ENCODE measurements at places on chromosomes 6 and 20. TPM values are rescaled to one million over a fixed set of nuclear protein-coding genes. Genes with fewer than 3 reads are reported as not detected.

WASF1 gene
- 20.9 TPM for polyA plus RNA-seq

C6orf118 gene
- polyA plus RNA-seq, result not detected

PCIF1 gene
- 5.4 TPM for polyA plus RNA-seq

PPP2R5D gene
- polyA plus RNA-seq, result 59.9 TPM

HLA-DQB2 gene
- polyA plus RNA-seq, result not detected

FOXQ1 gene
- 4.2 TPM for polyA plus RNA-seq

OGFRL1 gene
- 5.6 TPM for polyA plus RNA-seq

MOXD1 gene
- 2.3 TPM for polyA plus RNA-seq

TTBK1 gene
- not detected for polyA plus RNA-seq

NKX2-4 gene
- not detected for polyA plus RNA-seq

PGC gene
- polyA plus RNA-seq, result not detected

GRCh38 chr20:43724383-43724782, 2.4 kb downstream of the GTSF1L start:
- H3K4me1 ChIP-seq, result no peaks in the 10 kb centered on the region
- H3K27me3 ChIP-seq, result peaks cover 3% of the 10 kb centered on the region
- H3K36me3 ChIP-seq, result no peaks in the 10 kb centered on the region
- H3K4me3 ChIP-seq, result no peak overlapping the region

DNA sequence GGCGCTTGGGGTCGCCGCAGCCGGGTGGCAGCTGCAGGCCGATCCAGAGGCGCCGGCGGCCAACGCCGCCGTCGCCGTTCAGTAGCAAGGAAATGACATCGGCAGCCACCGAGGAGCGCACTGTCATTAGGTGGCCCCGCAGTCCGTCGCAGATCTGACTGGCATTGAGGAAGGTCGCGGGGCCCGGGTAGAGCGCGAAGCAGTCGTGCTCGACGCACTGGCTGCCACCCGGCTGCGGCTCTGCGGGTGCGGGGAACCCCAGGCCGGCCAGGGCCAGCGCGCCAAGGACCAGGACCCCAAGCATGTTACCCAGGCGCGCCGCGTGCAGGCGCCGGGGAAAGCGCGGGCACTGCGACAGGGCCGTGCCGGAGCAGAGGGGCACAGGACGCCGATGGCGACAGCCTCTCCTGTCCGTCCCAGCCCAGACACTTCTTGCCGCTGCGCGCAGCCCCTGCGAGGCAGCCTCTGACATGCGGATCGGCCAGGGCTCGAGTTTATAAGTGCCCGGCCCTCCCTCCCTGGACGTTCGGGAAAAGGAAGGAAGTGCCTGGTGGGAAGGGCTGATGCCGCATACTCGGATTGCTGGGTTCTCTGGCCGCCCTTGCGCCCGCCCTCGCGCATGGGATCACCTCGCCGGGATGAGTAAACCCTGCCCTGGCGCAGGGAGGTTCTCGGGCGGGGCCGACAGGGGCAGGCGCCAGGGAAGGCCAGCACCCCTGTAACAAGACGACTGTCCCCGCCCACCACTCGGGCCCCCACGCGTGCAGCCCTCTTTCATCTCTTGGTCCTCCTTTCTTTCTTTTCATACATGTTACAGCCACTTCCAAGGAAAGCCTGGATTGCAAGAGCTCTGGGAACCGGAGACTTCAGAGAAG, at the start of gene THBD:
Gene THBD (minus strand): TSS at position 472 of the 875 bp plus-strand sequence. CDS start 168 bp downstream, at position 304.
- no peaks in the 10 kb centered on the region for H3K27me3 ChIP-seq
- peak within 1 kb of the TSS; percentile 72 for H3K4me3 ChIP-seq
- no peaks in the 10 kb centered on the region for H3K36me3 ChIP-seq
- peak; percentile 35 for DNase-seq
- peak within 1 kb of the TSS; percentile 64 for H3K27ac ChIP-seq
- H3K4me1 ChIP-seq, result peaks cover 19% of the 10 kb centered on the region

- no peak for DNase-seq
- H3K36me3 ChIP-seq, result no peaks in the 10 kb centered on the region
Measured at GRCh38 chr6:3789018-3789895, 37.7 kb upstream of the PXDC1 start.

DNA sequence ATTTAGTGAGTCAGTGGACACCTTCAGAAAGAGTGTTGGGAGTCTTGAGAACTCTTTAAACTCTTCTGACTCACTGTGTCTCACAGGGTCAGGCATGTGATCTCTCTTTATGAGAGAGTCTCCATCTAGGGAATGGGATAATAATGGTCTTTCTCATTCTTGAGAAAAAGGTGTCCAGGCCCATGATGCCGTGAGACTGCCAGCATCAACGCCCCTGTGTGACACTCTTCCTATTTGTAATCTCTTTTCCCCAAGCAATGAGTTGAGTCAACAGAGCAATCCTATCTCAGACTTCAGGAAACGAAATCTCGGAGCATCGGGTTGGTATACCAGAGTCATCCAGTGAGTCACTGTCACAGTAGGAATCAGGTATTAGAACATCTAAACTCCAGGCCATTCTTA, 82.3 kb upstream of the BMP2 start:
- H3K4me3 ChIP-seq, result no peak overlapping the region
- no peaks in the 10 kb centered on the region for H3K36me3 ChIP-seq
- DNase-seq, result no peak
- H3K27ac ChIP-seq, result peak overlapping the region; percentile 42

DNA sequence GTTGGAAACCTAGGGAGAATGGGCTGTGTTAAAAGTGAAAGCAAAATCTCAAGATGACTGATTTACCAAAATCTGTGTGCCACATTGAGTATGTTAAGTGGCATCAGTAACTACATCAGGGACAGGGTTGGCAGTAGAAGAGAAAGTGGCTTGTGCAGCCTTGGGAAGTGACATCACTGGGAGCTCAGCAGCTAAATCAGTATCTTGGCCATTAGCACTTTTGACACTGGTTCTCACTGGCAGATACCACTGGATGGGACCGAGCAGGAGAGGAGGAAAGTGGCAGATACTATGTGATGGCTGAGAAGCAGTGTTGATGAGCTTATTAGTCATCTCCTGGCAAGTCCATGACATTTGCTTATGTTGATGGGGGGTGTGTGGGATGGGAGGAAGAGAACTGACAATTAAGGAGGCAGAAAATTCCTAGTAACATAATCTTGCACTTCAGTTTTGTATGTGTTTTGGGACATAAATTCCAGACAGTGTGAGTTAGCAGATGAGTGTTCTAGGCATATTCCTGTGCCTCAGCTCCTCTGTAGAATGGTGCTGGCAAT, 322.2 kb downstream of the SOX4 start:
- no peak overlapping the region for H3K4me3 ChIP-seq
- no peaks in the 10 kb centered on the region for H3K36me3 ChIP-seq
- H3K4me1 ChIP-seq, result peaks cover 21% of the 10 kb centered on the region
- no peaks in the 10 kb centered on the region for H3K27me3 ChIP-seq
- no peak overlapping the region for H3K27ac ChIP-seq

DNA sequence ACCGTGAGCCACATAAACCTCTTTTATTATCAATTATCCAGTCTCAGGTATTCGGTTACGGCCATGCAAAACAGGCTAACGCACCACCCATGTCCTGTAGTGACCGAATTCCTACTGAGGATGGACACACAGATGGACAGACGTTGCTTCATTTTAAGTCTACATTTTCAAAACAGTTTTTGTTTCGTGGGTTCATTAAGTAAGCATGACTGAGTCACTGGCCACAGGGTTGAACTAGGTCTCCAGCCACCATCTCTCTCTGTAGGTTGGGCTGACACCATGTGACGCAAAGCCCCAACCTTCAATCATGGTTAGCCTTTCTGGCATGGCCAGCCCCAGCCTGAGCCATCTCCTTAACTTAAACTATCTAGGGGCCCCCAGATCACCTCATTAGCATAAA, 110.0 kb upstream of the SLC22A23 start:
- H3K27me3 ChIP-seq, result peaks cover 9% of the 10 kb centered on the region
- no peaks in the 10 kb centered on the region for H3K4me1 ChIP-seq
- H3K27ac ChIP-seq, result no peak overlapping the region
- no peak overlapping the region for H3K4me3 ChIP-seq

- DNase-seq, result no peak
- H3K27ac ChIP-seq, result no peak overlapping the region
- H3K4me3 ChIP-seq, result no peak overlapping the region
- no peaks in the 10 kb centered on the region for H3K36me3 ChIP-seq
- H3K27me3 ChIP-seq, result no peaks in the 10 kb centered on the region
Measured at GRCh38 chr6:108604156-108604555, 43.4 kb downstream of the FOXO3 start.

- H3K4me1 ChIP-seq, result peaks cover 21% of the 10 kb centered on the region
- no peaks in the 10 kb centered on the region for H3K27me3 ChIP-seq
- H3K4me3 ChIP-seq, result no peak overlapping the region
- H3K36me3 ChIP-seq, result no peaks in the 10 kb centered on the region
- H3K27ac ChIP-seq, result peak overlapping the region; percentile 82
Measured at GRCh38 chr20:460180-460579, 2.2 kb downstream of the TBC1D20 start.

- no peaks in the 10 kb centered on the region for H3K36me3 ChIP-seq
- no peaks in the 10 kb centered on the region for H3K4me1 ChIP-seq
- H3K27ac ChIP-seq, result no peak overlapping the region
- no peak for DNase-seq
Measured at GRCh38 chr6:66421570-66421969, 714.5 kb upstream of the EYS start.

DNA sequence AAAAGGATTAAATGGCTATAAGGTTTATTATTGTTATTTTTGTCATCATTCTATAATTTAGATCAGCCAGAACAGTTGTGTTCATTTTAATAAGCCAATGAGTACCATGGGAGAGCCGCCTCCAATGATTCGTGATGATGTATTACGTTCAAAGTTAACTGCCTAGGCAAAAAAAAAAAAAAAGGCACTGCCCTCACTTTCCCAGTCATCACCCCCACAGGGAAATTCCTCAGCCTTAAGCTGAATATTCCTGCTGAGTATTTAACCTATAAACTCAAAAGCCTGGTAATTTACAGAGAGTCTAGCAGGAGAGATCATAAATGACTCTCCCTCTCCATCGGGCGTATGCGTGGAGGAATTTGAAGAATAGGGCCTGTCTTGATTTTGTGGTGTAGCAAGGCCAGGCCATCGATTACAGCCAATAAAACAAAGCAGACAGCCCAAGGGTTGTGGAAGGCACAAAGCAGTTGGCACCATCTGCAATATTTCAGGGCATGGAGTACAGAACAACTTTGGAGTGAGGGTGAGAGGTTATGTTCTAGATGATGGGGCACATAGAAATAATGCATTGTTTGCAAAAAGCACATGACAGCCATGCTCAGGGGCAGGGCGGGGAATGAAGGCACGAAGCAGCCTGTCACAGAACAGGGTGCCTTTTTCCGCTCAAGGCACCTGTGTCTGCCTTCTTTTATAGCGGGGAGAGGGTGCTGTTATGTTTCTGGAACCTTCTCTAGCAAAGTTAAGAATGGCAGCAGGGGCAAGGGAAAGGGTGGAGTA, 138.2 kb upstream of the DTNBP1 start:
- no peaks in the 10 kb centered on the region for H3K36me3 ChIP-seq
- no peak for DNase-seq
- no peaks in the 10 kb centered on the region for H3K4me1 ChIP-seq

DNA sequence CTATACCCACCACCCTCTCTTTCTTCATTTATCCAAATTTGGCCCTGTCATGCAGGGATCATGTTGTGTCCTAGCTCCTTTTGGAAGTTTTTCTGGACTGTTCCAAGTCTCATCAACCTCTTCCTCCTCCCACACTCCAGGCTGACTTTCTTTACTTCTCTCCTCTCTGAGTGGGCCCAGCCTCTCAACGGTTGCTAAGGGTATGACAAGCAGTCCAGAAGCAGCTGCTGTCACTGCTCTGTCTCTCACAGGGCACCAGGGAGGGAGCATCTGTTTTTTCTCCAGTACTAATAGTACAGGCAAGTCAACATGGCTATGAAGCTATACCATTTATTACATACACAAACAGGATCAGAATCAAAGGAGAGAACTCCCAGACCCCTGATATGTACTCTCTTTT, 8.2 kb downstream of the NT5DC1 start:
- peaks cover 6% of the 10 kb centered on the region for H3K36me3 ChIP-seq
- no peak overlapping the region for H3K27ac ChIP-seq
- H3K4me3 ChIP-seq, result no peak overlapping the region

GRCh38 chr6:5660772-5661171, 346.0 kb downstream of the NRN1 start:
- no peak overlapping the region for H3K27ac ChIP-seq
- no peak for DNase-seq
- H3K4me3 ChIP-seq, result no peak overlapping the region
- no peaks in the 10 kb centered on the region for H3K27me3 ChIP-seq
- no peaks in the 10 kb centered on the region for H3K4me1 ChIP-seq
- H3K36me3 ChIP-seq, result no peaks in the 10 kb centered on the region

GRCh38 chr6:117326396-117326795, 61.0 kb downstream of the VGLL2 start:
- H3K27ac ChIP-seq, result no peak overlapping the region
- H3K27me3 ChIP-seq, result no peaks in the 10 kb centered on the region
- H3K4me1 ChIP-seq, result no peaks in the 10 kb centered on the region
- H3K4me3 ChIP-seq, result no peak overlapping the region
- H3K36me3 ChIP-seq, result no peaks in the 10 kb centered on the region

DNA sequence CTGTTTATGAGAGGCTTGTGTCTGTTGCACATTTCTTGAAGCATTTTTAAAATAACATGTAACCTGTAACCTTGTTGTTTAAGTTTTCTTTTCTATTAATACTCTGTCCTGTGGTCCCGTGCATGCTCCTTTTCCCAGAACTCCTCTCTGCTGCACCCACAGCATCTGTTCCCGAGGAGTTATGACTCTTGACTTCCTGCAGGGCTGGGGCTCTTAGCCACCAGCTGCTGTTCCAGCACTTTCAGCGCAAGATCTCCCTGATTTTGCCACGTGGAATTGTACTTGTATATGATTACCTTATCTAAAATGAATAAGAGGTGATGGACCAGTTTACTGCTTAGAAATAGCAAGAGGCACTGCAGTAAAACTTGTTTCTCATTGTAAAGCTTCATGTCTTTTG, 150.6 kb downstream of the QKI start:
- H3K27ac ChIP-seq, result no peak overlapping the region
- peaks cover 7% of the 10 kb centered on the region for H3K36me3 ChIP-seq
- no peak overlapping the region for H3K4me3 ChIP-seq
- H3K27me3 ChIP-seq, result no peaks in the 10 kb centered on the region
- no peaks in the 10 kb centered on the region for H3K4me1 ChIP-seq
- no peak for DNase-seq

DNA sequence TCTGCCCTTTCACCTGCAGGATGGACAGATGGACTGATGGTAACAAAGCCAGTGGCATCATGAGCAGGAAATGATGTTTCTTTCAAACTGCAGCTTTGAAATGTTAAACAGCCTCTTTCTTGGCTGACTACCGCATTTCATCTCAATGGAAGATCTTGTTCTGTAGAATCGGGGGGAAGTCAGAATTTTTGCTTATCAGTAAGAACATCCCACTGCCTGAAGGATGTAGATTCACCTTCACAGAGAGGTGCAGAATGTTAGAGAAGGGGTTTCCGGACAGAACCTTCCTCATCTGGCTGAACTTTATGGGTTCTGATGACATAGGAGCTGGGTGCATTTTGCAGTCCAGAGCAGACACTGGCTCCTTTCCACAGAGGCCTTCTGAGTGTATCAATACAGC, 32.7 kb downstream of the GGTLC1 start:
- H3K27me3 ChIP-seq, result peaks cover 4% of the 10 kb centered on the region
- no peaks in the 10 kb centered on the region for H3K4me1 ChIP-seq
- H3K36me3 ChIP-seq, result no peaks in the 10 kb centered on the region
